ENCODE measurements at places on chromosomes 5 and 9. TPM values are rescaled to one million over a fixed set of nuclear protein-coding genes. Genes with fewer than 3 reads are reported as not detected.

Gene PCDHGA6
- total RNA-seq, result 2.1 TPM

Gene NIPAL4
- total RNA-seq, result not detected

Gene PTGR1
- 146 TPM for total RNA-seq

Gene IL13
- not detected for total RNA-seq

Gene ATP10B
- total RNA-seq, result not detected

Gene ANKRD31
- 0.07 TPM for total RNA-seq

Gene SV2C
- total RNA-seq, result not detected

Gene BARHL1
- not detected for total RNA-seq

Gene INSL4
- not detected for total RNA-seq

Gene PTGER4
- 114 TPM for total RNA-seq

Gene FOXD4L6
- not detected for total RNA-seq

Gene NR2F1
- total RNA-seq, result 39.2 TPM
